Endothelial cell (in vitro differentiated cells): ENCODE measurements at places on chromosomes 7 and 10. TPM values are rescaled to one million over a fixed set of nuclear protein-coding genes. Genes with fewer than 3 reads are reported as not detected.

GNGT1 gene
- total RNA-seq, result not detected

DNA sequence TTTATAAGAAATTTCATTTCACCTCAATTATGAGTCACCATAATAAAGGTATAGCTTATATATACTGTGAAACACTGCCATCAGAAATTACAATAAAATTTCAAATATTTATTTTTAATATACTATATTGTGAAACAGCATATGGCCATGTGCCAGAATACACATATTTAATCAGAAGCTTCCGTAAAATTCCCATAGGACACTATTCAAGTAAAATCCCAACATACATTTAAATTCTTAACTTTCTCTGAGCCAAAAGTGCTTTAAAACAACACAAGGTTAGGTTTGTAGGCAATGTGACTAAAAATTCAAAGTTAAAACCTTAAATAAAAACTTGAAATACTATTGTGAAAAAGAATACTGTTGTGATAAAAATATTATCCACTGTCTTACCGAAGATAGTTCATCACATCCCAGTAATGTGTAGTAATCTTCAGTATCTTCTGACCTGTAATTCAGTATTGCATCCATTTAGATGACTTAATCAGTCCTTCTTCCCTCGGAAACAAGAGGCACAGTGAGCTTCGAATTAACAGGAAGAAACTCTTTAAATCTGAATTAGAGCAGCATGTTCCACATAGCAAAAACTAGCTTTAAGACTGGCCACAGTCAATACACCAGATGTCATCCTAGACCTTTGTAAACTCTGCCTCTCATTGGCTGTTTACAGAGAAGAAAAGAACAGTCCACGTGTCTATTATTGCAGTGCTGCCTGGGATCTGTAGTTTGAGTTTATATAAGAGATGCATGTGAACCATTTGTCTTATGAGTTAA lies at the start of gene DNAJC12:
Gene DNAJC12 (minus strand): TSS at position 648 of the 774 bp plus-strand sequence. CDS start 177 bp downstream, at position 471.
- H3K4me1 ChIP-seq, result peaks cover 2% of the 10 kb centered on the region
- H3K36me3 ChIP-seq, result no peaks in the 10 kb centered on the region
- DNase-seq, result no peak
- no peak within 1 kb of the TSS for H3K27ac ChIP-seq

DNA sequence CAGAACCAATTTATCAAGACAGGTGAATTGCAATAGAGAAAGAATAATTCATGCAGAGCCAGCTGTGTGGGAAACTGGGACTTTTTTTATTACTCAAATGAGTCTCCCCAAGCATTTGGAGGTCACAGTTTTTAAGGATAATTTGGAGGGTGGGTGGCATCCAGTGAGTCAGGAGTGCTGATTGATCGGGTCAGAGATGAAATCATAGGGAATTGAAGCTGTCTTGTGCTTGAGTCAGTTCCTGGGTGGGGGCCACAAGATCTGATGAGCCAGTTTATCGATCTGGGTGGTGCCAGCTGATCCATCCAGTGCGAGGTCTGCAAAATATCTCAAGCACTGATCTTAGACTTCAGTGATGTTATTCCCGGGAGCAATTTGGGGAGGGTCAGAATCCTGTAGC lies 9.9 kb upstream of the MYO1G start:
- H3K27ac ChIP-seq, result peak overlapping the region; percentile 8
- H3K4me1 ChIP-seq, result peaks cover 38% of the 10 kb centered on the region
- H3K27me3 ChIP-seq, result peaks cover 9% of the 10 kb centered on the region
- no peak overlapping the region for H3K4me3 ChIP-seq
- DNase-seq, result no peak

GRCh38 chr7:50679218-50680007 lies 103.3 kb downstream of the GRB10 start:
- H3K4me3 ChIP-seq, result no peak overlapping the region
- peaks cover 29% of the 10 kb centered on the region for H3K4me1 ChIP-seq
- no peak overlapping the region for H3K27ac ChIP-seq
- H3K27me3 ChIP-seq, result peaks cover 6% of the 10 kb centered on the region
- H3K36me3 ChIP-seq, result peaks cover 19% of the 10 kb centered on the region
- no peak for DNase-seq

GRCh38 chr10:87849001-87849400 lies 14.3 kb downstream of the KLLN start:
- H3K27ac ChIP-seq, result no peak overlapping the region
- H3K27me3 ChIP-seq, result peaks cover 4% of the 10 kb centered on the region
- peaks cover 7% of the 10 kb centered on the region for H3K4me1 ChIP-seq
- H3K4me3 ChIP-seq, result no peak overlapping the region
